Activated T-cell treated with anti-CD3 and anti-CD28 coated beads for 24 hours (primary cell): ENCODE measurements at places on chromosomes 4 and X.

DNA sequence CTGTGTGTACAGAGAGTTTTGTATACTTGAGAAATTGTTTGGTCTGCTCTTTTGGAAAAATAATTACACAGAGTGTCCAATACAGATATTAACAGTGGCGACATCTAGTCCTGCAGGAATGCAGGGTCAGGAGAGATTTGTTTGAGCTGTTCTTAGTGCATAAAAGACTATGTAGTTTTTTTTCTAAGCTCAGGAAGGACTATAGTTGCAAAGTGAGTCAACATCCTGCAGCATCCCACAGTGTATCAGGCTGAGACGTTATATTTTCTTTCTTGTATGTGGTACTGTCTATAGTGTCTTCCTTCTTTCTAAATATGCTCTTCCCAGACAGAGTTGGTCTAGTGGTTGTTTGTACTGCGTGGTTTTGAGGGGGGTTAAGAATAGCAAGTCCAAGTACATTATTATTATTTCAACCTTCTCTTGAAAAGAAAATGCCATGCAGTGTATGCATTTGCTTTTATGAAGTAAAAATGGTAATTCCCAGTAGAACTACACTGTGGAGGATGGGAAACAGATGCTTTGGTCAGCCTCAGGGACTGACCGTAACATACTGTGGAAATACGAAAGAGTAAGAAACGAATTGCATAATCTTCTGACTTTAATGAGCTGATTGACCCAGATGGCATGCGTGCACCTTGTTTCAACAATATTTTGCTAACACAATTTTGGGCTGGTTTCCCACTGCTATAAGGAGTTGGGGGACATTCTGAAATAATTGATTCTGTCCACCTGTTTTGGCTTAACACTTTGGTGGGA is 67.4 kb downstream of the DMP1 start:
- no peak for DNase-seq

GRCh38 chr4:39541987-39542610 is 14.9 kb upstream of the UGDH start:
- no peak for DNase-seq

GRCh38 chr4:66572949-66573348 is 902.7 kb upstream of the EPHA5 start:
- DNase-seq, result no peak

- DNase-seq, result no peak
These were observed 649 bp upstream of the VBP1 start for GRCh38 chrX:155215443-155216178.
